Breast epithelium (tissue), 4 donors: ENCODE measurements at places on chromosomes 16 and 17. TPM values are rescaled to one million over a fixed set of nuclear protein-coding genes. Genes with fewer than 3 reads are reported as not detected.
A peak's percentile ranks its signal among the peaks of the same experiment; 100 is the strongest.

Gene TPSD1
- total RNA-seq, result 2.0 TPM

Gene GCGR
- total RNA-seq, result not detected

Gene C1QL1
- 7.2 TPM for total RNA-seq

Gene FNDC8
- total RNA-seq, result not detected

Gene SLFN14
- total RNA-seq, result not detected

Gene ADAM11
- total RNA-seq, result 1.4 TPM

Gene TBC1D28
- not detected for total RNA-seq

GRCh38 chr17:43998552-43998951 lies 5.9 kb upstream of the NAGS start:
- no peak for DNase-seq

DNA sequence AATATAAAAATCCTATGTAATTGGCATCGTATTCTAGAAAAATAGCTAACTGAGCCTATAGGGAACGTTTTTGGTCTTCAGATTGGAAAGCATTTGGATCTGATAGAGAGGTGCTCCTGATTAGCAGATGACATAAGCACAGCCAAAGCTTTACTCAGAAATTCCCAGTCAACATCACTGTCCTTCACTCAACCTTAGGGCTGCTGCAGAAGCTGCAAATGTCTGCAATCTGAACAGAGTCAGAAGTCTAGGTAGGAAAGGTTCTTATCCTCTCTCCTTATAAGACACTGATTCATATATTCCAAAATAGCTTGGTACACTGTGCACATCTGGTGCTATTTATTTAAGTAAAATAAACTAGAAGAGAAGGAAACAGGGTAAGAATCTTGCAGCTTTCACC lies 19.2 kb downstream of the STRADA start:
- DNase-seq, result no peak

DNA sequence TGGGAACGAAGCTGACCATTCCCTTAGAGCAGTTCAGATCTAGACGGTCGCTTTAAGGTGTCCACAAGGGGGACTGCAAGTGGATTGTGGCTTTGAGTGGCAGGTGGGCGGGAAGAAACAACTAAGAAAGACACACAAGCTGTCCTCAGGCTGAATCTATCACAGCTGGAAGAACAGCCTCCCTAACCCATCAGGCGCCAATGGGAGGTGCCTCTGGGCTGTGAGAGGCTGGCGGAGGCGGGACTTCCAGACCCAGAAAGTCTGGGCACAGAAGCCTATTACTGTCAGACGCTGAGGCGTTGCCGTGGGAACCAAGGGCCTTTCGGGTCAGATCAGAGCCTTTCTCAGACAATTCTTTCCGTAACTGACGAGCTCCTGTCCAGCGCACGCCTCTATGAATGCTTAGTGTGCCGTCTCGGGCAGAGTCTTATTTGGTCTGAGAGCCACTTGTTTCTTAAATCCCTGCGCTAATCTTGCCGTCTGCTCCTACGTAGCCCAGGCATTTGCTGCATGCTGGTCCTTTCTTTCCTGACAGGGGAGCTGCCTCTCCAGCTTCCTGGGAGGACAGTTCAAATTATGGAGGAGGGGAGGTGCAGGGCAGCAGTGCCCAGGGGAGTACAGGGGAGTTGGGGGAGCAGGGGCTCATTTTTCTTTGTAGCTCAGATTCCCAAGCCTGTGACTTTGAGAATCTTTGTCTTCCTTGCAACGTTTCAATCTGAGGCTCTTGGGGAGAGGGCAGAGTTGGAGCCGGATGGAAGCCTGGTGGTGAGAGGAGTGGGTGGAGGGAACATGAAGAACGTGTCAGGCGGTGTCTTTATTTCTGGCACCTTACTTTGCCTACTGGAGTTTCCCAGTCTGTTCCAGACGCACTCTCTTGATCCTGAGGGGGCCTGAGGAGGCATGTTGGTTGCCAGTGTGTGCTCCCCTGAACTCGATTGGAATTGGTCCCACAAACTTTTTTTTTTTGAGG lies 618.7 kb downstream of the KCNJ18 start:
- no peak for DNase-seq

DNA sequence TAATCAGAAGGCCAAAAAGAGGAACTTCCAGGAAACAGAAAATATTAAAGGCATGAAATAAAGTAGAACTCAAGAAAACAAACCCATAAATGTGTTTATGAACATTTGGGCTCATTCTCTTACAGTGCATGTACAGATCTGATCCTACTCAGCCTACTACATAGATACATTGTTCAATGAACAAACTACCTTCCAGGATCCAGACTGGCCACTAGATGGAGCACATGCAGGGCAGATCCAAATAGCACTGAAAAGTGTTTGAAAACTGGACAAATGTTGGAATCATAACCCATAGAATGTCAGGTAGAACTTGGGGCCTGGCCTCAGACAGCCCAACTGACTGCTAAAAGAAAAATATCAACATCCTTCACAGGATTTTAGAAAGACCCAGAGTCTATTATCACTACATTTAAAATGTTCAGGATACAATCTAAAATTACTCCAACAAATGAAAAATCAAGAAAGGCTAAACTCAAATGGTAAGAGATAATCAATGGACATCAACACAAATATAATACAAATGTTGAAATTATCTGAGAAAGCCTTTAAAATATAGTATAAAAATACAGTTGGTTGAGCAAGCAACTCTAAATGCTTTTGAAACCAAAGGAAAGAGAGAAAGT lies 122.4 kb upstream of the NUDT7 start:
- DNase-seq, result no peak

- DNase-seq, result no peak
These were observed 12.0 kb upstream of the EVPL start for GRCh38 chr17:76039121-76039520.

DNA sequence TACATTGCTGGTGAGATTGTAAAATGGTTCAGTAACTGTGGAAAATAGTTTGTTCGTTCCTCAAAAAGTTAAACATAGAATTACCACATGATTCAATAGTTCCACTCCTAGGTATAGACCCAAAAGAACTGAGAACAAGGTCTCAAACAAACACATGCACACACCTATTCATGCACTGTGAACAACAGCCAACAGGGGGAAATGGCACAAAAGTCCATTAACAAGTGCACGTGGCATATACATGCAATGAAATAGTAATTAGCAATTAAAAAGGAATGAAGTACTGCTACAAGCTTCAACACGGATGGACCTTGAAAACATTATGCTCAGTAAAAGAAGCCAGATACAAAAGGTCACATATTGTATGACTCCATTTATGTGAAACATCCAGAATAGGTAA lies 23.8 kb downstream of the SDK2 start:
- no peak for DNase-seq

DNA sequence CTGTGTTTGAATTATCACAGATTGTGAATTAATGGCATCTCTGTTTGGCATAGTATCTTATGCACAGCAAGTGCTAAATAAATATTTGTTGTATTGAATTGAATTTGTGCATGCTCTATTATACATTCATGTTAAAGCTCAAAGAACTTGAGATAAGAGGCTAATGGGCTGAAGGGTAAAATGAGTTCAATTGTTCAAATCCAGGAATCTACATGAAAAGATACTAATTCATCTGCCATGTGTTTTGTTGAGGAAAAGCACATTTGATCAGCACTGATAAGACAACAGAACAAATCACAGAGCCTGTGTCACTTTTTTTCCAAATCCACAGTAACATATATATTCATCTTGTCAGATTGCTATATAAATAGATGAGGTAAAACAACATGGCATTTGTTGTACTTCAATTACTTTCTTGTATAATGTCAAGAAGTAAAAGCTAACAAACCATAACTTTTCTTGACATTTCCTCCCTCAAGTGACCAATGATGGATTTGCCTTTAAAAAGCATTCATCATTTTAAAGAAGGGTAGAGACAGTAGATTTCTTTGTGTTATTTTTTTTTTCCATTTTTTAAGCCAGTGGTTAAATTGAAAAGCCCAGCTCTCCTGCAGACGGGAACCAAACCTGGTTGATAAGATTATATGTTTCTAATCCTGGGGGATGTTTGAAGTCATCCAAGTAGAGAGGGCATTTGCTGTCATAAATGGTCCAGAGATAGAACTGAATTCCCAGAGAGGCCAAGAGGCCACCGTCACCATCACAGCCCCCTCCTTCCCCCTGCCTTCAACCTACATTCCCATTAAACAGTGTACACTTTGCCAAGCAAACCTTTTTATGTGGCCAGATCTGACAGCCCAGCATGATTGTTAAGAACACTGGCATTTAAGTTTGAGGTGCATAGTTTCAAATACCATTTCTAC lies 123.0 kb downstream of the CHD9NB start:
- DNase-seq, result no peak

GRCh38 chr17:61362396-61362795 lies 37.2 kb upstream of the TBX2 start:
- DNase-seq, result no peak

DNA sequence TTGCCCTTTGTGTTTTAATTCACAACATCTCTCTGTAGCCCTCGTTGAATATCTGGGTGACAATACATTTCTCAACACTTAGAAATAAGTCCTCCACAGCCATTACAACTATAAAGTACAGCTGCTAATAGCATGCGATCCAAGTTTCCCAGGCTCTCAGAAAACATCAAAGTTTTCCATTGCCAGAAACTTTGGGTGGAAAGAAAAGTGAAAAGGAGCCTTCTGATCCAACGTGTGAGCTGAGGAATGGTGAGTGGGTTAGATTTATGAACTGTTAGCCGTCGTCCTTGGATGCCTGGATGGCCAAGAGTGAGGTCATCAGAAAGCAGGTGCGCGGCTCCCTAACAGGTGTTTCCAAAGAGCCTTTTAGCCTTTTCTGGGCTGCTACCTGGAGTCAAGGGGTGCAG lies 258.0 kb downstream of the PMP22 start:
- no peak for DNase-seq

GRCh38 chr16:1650131-1650530 lies 27.9 kb upstream of the JPT2 start:
- no peak for DNase-seq

- peak; percentile 55 for DNase-seq
These were observed 914 bp downstream of the MAP1LC3B start for GRCh38 chr16:87392821-87393679.

DNA sequence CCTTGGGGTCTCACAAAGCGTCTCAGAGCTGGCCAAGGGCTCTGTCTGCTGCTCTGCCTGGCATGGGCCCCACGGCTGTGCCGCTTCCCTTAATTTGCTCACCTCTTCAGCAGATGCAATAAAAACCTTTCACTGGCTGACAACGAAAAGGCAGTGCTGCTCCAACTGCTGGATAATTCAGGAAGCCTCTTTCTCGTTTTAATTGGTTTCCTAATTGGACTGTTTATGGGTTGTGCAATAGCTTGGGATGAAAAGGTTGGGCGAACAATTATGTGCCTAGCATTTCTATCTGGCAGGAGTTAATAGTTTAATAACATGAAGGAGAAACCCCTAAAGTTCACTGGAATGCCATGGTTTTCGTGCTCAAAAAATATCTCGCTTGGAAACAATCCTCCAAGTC lies 234.1 kb upstream of the IRX5 start:
- DNase-seq, result no peak

DNA sequence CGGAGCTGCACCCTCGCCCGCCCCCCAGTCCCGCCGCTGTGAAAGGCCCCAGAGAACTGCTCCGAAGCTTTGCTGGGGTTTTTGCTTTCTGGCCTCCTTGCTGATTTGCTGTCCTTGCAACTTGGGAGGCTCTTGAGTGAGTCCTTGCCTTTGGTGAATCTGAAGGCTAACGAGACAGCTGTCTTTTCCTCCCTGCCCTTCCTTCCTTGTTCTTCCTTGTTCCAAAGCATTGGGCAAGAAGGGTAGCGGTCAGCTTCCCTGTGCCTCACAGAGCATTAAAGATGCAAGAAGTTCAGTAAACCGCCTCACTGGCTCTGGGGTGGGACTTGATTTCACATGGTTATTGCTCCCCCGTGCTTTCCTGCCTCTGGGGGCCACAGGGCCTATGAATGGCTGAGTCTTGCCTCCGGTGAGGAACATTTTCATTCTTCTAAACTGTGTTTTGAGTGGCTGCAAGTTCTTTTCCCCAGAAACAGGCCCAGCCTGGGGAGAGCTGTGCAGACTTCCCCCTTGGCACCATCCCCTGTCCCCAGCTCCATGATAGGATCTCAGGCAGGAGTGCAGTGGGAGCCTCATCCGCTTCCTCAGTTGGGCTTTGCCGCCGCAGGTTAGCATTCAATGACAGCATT lies 1.4 kb downstream of the YPEL2 start:
- DNase-seq, result no peak

DNA sequence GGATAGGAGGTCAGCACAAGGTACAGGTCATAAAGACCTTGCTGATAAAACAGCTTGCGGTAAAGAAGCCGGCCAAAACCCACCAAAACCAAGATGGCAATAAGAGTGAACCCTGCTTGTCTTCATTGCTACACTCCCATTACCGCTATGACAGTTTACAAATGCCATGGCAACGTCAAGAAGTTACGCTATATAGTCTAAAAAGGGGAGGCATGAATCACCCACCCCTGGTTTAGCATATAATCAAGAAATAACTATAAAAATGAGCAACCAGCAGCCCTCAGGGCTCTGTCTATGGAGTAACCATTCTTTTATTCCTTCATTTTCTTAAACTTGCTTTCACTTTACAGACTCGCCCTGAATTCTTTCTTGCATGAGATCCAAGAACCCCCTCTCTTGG lies 1.0 kb upstream of the HSBP1 start:
- no peak for DNase-seq
